ENCODE measurements at places on chromosomes 1 and 21. TPM values are rescaled to one million over a fixed set of nuclear protein-coding genes. Genes with fewer than 3 reads are reported as not detected.

Gene KCNJ6
- total RNA-seq = not detected

Gene OVAAL
- total RNA-seq = not detected

Gene GLIS1
- 0.17 TPM for total RNA-seq

Gene C1orf56
- 4.9 TPM for total RNA-seq

Gene MAP1LC3C
- total RNA-seq = 19.0 TPM

Gene FOXO6
- total RNA-seq = not detected

Gene CFAP74
- not detected for total RNA-seq

Gene HFM1
- total RNA-seq = 3.8 TPM

Gene PSMD4
- total RNA-seq = 113 TPM

Gene ATP1A4
- total RNA-seq = not detected

Gene S100B
- total RNA-seq = 159 TPM

Gene GPR61
- total RNA-seq = not detected

Gene ZNF678
- total RNA-seq = 8.1 TPM

Gene CATSPER4
- total RNA-seq = not detected

Gene CFHR1
- total RNA-seq = not detected

Gene BMP8A
- total RNA-seq = not detected

Gene AGMAT
- total RNA-seq = 0.68 TPM

Gene CYP4Z1
- total RNA-seq = 7.2 TPM

Gene ZMYND12
- total RNA-seq = not detected

Gene ALG6
- total RNA-seq = 8.8 TPM

Gene ADAMTS4
- 16.8 TPM for total RNA-seq

Gene WDR64
- not detected for total RNA-seq

Gene FNDC7
- total RNA-seq = not detected

Gene SARS1
- 120 TPM for total RNA-seq

Gene HPDL
- total RNA-seq = 0.22 TPM

Gene KIF21B
- 0.82 TPM for total RNA-seq

Gene DHX9
- 102 TPM for total RNA-seq

Gene IQGAP3
- total RNA-seq = 0.57 TPM

Gene CFAP45
- 0.85 TPM for total RNA-seq

Gene COQ8A
- total RNA-seq = 130 TPM

Gene CD164L2
- total RNA-seq = not detected

Gene ILDR2
- not detected for total RNA-seq

Gene PRELP
- total RNA-seq = 63.1 TPM

Gene GORAB
- total RNA-seq = 14.3 TPM

Gene KLF17
- not detected for total RNA-seq

Gene RIPPLY3
- not detected for total RNA-seq

Gene IL24
- not detected for total RNA-seq

Gene PTPN22
- 4.6 TPM for total RNA-seq

Gene FNBP1L
- total RNA-seq = 30.1 TPM

Gene TFAP2E
- not detected for total RNA-seq

Gene MAP3K21
- 0.19 TPM for total RNA-seq

Gene TAGLN2
- total RNA-seq = 198 TPM

Gene ALX3
- not detected for total RNA-seq

Gene RPTN
- total RNA-seq = not detected

Gene ZYG11B
- total RNA-seq = 45.8 TPM

Gene ANXA9
- total RNA-seq = 1.3 TPM

Gene PROK1
- total RNA-seq = not detected

Gene MYOG
- total RNA-seq = not detected

Gene SLC37A1
- 5.5 TPM for total RNA-seq

Gene RSPH1
- 0.34 TPM for total RNA-seq
